ENCODE measurements at places on chromosomes 3 and 15. TPM values are rescaled to one million over a fixed set of nuclear protein-coding genes. Genes with fewer than 3 reads are reported as not detected.

DNA sequence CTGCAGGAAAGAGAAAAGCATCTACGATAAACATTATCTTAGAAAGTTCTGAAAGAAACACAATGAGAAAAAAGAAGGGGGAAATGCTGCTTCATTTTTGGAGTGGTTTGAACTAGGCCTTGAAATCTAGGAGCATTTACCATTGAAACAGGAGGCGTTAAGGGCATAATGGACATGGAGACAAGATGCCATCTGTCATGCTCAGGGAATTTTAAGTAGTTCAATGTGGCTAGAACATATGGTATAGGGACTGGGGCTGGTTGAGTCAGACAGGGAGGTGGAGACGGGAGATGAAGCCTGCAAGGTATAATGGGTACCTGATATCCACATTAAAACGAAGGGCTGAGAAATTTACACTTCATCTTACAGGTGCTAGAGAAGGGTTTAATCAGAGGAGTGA, 10.4 kb upstream of the PLAAT1 start:
- no peak overlapping the region for H3K27ac ChIP-seq
- H3K27me3 ChIP-seq: no peaks in the 10 kb centered on the region
- H3K4me1 ChIP-seq: no peaks in the 10 kb centered on the region
- DNase-seq: no peak

GRCh38 chr3:98599647-98600411, 6.4 kb upstream of the CPOX start:
- no peak overlapping the region for H3K4me3 ChIP-seq
- no peaks in the 10 kb centered on the region for H3K4me1 ChIP-seq
- no peaks in the 10 kb centered on the region for H3K36me3 ChIP-seq
- H3K27me3 ChIP-seq: no peaks in the 10 kb centered on the region
- no peak overlapping the region for H3K27ac ChIP-seq

- no peaks in the 10 kb centered on the region for H3K4me1 ChIP-seq
- H3K36me3 ChIP-seq: peaks cover 36% of the 10 kb centered on the region
- H3K27me3 ChIP-seq: no peaks in the 10 kb centered on the region
- H3K4me3 ChIP-seq: no peak overlapping the region
Measured at GRCh38 chr15:50563756-50564155, 17.3 kb upstream of the USP50 start.

DNA sequence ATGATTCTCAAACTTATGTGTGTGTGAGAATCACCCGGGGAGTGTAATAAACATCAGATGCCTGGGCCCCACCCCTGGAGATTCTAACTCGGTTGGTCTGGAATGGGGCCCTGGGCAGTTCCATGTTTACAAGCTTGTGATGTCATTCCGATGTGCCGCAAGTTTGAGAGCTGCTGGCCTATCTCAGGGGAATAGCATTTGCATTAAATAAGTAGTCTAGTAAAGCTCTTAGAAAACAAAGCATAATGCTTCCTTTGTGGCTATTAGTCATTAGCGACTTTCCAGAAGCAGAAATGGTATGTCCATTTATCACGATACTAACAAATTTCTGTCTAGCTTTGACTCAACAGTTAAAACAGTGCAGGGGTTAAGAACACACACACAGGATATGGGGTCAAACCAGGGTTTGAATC, 20.9 kb downstream of the PGBD4 start:
- no peaks in the 10 kb centered on the region for H3K4me1 ChIP-seq
- no peaks in the 10 kb centered on the region for H3K27me3 ChIP-seq
- no peak for DNase-seq
- H3K4me3 ChIP-seq: no peak overlapping the region
- H3K36me3 ChIP-seq: no peaks in the 10 kb centered on the region

DNA sequence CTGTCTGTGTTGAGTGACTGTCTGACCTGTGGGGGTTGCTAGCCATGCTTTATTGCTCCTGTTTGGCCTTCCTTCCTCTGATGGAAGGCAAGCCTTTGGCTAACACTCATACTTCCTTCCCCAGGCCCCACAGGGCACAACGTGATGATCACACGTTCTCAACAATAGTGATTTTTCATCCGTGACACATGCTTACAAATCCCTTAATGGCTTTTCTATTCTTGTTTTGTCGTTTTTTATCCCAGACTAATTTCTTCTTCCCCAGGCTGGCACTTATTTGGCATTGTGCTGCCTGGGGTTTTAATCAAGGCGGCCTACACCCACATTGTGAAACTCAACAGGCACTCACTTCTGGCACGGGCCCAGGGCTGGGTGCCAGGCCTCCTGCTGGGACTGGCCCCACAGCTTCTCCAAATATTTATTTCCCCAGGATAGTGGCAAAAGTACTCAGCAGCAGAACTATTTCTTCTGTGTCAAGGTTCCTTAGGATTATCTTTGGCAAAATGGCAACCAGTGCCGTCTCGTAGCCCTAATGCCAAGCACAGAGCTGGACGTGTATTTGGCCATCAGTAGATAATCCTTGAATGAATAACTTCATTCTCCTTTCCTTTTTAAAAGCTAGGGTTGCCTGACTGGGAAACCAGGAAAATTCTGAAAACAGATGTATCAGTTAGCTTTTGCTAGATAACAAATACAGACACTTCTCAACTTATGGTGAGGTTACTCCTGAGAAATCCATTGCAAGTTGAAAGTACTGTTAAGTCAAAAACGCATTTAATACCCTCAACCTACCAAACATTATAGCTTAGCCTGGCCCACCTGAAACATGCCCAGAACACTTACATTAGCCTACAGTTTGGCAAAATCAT, 30.6 kb downstream of the CMTM7 start:
- H3K36me3 ChIP-seq: no peaks in the 10 kb centered on the region
- H3K27ac ChIP-seq: peak overlapping the region; percentile 70
- peaks cover 34% of the 10 kb centered on the region for H3K4me1 ChIP-seq
- H3K27me3 ChIP-seq: no peaks in the 10 kb centered on the region
- H3K4me3 ChIP-seq: no peak overlapping the region

DNA sequence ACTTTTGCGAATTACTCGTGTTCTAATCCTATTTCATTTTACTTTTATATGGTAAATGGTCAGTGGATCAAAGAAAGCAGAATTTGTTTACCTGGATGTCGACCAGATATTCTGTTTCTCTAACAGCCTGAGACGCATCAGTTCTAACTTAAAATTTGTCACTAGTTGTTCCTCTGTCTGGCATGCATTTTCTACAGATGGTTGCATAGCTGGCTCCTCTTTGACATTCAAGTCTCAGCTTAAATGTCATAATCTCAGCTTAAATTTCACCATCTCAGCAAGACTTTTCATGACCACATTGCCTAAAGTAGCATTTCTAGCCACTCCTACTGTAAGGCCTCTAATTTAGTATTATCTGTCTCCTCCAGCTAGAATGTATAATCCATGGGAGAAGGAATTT, 609.3 kb downstream of the AGBL1 start:
- H3K4me3 ChIP-seq: no peak overlapping the region
- H3K4me1 ChIP-seq: no peaks in the 10 kb centered on the region
- no peaks in the 10 kb centered on the region for H3K36me3 ChIP-seq
- no peaks in the 10 kb centered on the region for H3K27me3 ChIP-seq
- DNase-seq: no peak
- no peak overlapping the region for H3K27ac ChIP-seq

DNA sequence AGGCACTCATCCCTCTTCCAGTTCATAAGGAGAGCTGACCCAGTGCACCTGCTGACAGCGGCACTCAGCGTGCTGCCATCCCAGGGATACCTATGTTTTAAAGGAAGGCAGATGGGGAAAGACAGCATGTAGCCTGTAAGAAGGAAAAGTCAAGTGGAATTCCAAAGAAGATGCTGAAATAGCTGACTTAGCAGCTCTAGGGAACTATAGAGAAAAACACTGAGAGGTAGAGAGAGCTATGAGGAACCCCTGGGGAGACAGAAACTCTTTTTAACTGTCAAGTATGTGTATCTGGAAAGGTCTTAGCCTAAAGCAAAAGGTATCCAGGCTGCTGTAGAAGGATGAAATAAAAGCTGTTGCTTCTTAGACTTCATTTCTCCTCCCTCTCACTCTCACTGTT, 113.4 kb upstream of the BCL6 start:
- no peak overlapping the region for H3K27ac ChIP-seq
- H3K27me3 ChIP-seq: no peaks in the 10 kb centered on the region
- H3K4me1 ChIP-seq: peaks cover 5% of the 10 kb centered on the region
- no peak for DNase-seq
- H3K4me3 ChIP-seq: no peak overlapping the region

- peak overlapping the region; percentile 90 for H3K4me3 ChIP-seq
- H3K4me1 ChIP-seq: peaks cover 64% of the 10 kb centered on the region
- H3K36me3 ChIP-seq: no peaks in the 10 kb centered on the region
- H3K27me3 ChIP-seq: no peaks in the 10 kb centered on the region
- H3K27ac ChIP-seq: peak overlapping the region; percentile 89
Measured at GRCh38 chr3:12994607-12995388, 78.4 kb downstream of the IQSEC1 start.

GRCh38 chr15:40092256-40092978, 16.3 kb downstream of the BMF start:
- H3K27ac ChIP-seq: peak overlapping the region; percentile 84
- H3K4me3 ChIP-seq: no peak overlapping the region
- DNase-seq: peak; percentile 94
- H3K27me3 ChIP-seq: no peaks in the 10 kb centered on the region
- H3K36me3 ChIP-seq: peaks cover 7% of the 10 kb centered on the region
- peaks cover 87% of the 10 kb centered on the region for H3K4me1 ChIP-seq

- H3K4me3 ChIP-seq: no peak overlapping the region
- DNase-seq: no peak
- no peaks in the 10 kb centered on the region for H3K27me3 ChIP-seq
Measured at GRCh38 chr3:48410205-48411040, 19.5 kb downstream of the PLXNB1 start.

DNA sequence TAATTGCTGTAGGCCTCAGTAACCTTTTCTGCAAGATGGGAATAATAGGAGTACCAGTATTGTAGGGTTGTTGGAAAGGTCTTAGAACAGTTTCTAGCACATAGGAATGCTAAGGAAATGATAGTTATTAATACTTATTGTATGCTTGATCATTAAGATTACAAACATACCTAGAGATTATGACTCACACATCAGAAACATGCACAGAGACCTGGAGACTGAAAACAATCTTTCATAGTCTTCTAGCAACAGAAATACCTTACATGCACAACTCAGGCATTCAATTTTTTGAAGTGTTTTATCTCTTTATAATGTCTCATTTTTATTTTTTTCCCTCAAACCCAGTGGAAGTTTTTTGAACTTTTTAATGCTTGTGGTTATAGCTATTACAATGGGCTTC, 104.4 kb upstream of the ZBTB20 start:
- no peak overlapping the region for H3K4me3 ChIP-seq
- H3K36me3 ChIP-seq: no peaks in the 10 kb centered on the region
- H3K27me3 ChIP-seq: no peaks in the 10 kb centered on the region
- no peak overlapping the region for H3K27ac ChIP-seq

- H3K27ac ChIP-seq: no peak overlapping the region
- no peaks in the 10 kb centered on the region for H3K36me3 ChIP-seq
- H3K4me3 ChIP-seq: no peak overlapping the region
- DNase-seq: no peak
- H3K27me3 ChIP-seq: no peaks in the 10 kb centered on the region
- H3K4me1 ChIP-seq: peaks cover 17% of the 10 kb centered on the region
Measured at GRCh38 chr3:21269882-21270281, 481.1 kb downstream of the ZNF385D start.

GRCh38 chr15:41559239-41559782, 299 bp downstream of the TYRO3 start:
- peak overlapping the region; percentile 76 for H3K4me3 ChIP-seq
- H3K36me3 ChIP-seq: peaks cover 6% of the 10 kb centered on the region
- H3K27ac ChIP-seq: peak overlapping the region; percentile 72
- peaks cover 50% of the 10 kb centered on the region for H3K4me1 ChIP-seq
- DNase-seq: no peak

DNA sequence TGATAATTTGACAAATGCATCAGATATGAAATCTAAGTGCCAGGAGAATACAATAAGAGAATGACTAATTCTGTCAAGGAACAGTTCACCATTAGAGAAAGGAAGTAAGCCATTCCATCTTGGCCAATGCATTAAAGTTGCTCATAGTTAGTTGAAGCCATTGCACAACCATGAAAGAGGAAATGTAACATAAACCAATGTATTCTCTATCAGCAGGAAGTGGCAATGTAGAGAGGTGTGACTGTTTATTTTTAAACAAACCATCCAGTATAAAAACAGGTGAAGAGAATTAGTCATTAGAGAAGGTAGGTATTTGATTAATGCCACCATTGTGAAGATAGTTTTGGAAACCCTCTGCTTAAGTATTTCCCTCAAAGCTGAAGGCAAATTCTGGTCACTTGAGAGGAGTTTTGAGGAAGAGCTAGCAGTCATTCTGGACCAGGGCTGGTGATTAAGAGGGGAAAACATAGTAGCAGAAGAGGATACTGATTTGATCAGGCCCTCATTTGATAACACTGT, 10.7 kb upstream of the ANXA2 start:
- DNase-seq: no peak
- no peak overlapping the region for H3K27ac ChIP-seq
- no peak overlapping the region for H3K4me3 ChIP-seq
- H3K27me3 ChIP-seq: no peaks in the 10 kb centered on the region

GRCh38 chr15:58369261-58369701, 62.5 kb upstream of the LIPC start:
- no peaks in the 10 kb centered on the region for H3K4me1 ChIP-seq
- no peak overlapping the region for H3K27ac ChIP-seq
- no peaks in the 10 kb centered on the region for H3K27me3 ChIP-seq

- peaks cover 16% of the 10 kb centered on the region for H3K4me1 ChIP-seq
- no peaks in the 10 kb centered on the region for H3K27me3 ChIP-seq
- no peak overlapping the region for H3K4me3 ChIP-seq
- peak; percentile 53 for DNase-seq
Measured at GRCh38 chr3:187066228-187066995, 72.9 kb downstream of the RPL39L start.

DNA sequence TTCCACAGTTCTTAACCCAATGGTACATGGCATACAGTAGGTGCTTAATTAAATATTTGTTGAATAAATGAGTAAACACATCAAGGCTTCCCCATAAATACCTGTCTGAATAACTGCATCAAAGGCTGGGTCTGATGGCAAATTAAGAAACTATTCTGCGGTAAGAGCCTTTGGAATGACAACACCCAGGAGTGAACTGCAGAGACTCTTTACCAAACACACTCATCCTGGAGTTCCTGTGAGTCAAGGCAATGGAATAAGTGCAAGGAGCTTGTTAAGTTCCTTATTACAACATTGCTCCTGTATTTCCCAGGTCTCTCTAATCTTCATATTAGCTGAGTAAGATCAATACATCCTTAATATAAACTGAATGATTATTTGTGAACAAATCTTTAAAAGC, 119.9 kb upstream of the STT3B start:
- H3K27me3 ChIP-seq: no peaks in the 10 kb centered on the region
- no peak overlapping the region for H3K27ac ChIP-seq

TMCO5A gene
- total RNA-seq: not detected

COLQ gene
- total RNA-seq: 1.7 TPM

GOLGA6L2 gene
- total RNA-seq: not detected

PARP14 gene
- total RNA-seq: 22.4 TPM

LRRIQ4 gene
- total RNA-seq: not detected

INAFM2 gene
- 41.3 TPM for total RNA-seq

SCAP gene
- 67.6 TPM for total RNA-seq

SCN11A gene
- total RNA-seq: 0.99 TPM

GP9 gene
- not detected for total RNA-seq

PARP3 gene
- total RNA-seq: 37.9 TPM

SH3GL3 gene
- total RNA-seq: not detected

APH1B gene
- 9.4 TPM for total RNA-seq

GCNT3 gene
- not detected for total RNA-seq

ITIH1 gene
- not detected for total RNA-seq
